ENCODE measurements at places on chromosomes 1 and 21.

- no peak for DNase-seq
These were observed 200.5 kb downstream of the TYW3 start for GRCh38 chr1:74933500-74933899.

DNA sequence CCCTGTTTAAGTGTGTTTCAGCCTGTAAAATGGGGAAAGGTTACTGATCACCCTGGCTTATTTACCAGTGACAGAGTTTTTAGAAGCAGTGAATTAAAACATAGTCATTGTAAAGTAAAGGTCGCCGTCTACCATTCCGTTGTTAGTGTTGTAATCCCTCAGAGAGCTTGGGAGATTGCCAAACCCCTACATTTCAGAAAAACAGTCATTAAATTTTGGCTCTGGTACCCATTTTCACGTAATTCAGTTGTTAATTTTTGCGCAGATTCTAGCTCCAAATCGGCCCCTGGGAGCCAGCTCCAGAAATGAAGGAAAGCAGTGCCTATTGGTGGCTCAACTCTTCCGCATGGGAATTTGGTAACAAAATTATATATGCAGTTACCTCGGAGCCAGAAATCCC is 127.7 kb upstream of the AJAP1 start:
- DNase-seq = no peak

DNA sequence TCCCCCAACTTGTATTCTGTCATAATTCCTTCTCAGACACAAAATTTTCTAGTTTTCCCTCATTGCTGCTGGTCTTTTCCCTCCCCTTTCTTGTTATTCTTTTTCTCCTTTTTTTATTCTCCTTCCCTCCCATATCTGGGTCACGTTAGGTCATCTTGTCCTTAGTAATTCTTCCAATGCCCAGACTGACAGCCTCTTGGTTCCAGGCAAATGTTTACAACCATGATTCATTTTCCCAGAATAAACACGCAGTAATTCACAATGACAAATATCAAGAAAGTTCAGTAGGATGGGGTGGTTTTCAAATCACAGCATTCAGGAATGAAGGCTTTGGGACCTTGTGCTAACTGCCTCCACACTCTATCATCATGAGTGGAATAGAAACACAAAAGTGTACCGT is 25.2 kb downstream of the NHLH2 start:
- no peak for DNase-seq

GRCh38 chr1:165895451-165895871 is 68.0 kb downstream of the UCK2 start:
- no peak for DNase-seq

DNA sequence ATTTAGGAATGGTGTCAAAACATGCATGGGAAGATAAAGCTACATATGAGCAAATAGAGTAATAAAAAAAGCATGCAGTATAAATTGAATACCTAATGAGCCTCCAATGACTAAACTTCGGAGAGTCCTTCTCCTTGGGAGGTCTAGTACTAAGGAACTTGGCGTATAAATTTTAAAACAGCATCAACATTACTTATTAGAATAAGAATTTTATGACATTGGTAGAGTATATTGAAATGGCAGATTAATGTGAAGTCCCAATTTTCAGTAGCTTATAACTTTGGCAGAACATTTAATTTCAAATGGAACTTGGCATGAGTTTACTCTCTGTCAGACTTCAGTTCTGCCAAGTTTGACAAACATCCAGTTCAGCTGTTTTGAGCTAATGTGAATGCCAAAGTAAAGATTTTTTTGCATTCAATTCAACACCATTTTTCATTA is 104.7 kb upstream of the RGS18 start:
- no peak for DNase-seq

- DNase-seq = no peak
These were observed 373.4 kb downstream of the SEC16B start for GRCh38 chr1:177596485-177596884.

DNA sequence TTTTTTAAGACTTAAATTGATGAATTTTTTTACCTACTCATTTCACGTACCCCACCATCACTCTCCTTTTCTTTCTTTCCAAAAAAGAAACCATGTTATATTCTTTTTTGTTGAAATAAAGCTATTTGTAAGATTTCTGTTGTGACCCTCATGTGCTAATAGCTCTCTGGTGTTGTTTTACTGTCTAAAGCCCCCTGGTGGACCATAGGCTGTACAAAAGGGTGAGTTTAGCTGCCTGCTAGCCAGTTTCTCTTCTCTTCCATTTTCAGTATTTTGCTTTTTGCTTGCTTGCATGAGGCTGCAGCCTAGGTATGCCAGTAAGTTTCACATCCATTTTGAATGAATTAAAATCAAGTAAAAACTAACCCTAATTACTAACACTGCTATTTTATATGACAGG is 15.6 kb upstream of the VAMP3 start:
- no peak for DNase-seq

- DNase-seq = no peak
These were observed 18.0 kb downstream of the LSS start for GRCh38 chr21:46210378-46211136.

DNA sequence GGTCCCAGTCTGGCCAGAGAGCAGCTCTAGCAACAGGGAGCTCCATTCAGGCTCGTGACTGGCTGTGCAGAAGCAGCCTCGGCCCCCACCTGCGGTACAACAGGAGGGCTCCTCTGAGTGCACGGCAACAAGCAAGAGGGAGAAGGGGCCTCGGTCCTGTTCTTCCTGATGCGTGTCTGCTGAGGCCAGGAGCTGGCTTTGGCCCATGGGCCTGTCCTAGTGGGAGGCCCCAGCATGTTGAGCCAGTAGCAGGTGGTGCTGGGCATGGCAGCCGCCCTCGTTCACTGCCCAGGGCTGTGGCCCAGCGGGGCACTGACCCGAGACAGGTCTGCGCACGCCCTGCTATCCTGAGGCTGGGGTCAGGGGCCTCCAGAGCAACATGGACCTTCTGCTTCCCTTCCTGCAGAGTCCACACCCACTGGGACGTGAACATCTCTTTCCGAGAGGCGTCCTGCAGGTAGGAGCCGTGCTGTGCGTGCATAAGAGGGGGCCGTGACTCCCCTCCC is 7.0 kb downstream of the SAMD11 start:
- no peak for DNase-seq

DNA sequence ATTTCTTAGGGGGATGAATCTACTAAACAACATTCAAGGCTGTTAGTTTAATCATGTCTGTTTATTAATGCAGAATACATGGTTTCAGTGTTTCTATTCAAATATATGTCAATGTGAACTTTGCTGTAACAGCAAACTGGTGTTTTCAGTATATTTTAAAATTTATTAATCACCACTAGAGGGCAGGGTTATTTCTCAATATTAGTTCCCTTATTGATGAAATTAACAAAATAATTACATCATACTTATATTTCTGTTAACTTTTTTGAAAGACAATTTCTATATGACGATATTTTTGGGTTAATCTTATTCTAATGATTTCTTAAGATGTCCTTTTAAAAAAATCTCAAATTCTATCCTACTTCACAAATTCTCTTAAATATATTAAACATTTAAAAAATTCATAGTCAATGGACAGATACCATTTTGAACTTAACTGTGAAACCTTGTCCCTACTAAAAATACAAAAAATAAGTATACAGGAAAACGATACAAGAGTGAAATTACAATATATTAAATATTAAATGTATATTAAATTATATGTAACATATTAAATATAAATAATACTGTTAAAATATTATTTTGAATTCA is 1034.1 kb upstream of the PRMT6 start:
- DNase-seq = no peak

DNA sequence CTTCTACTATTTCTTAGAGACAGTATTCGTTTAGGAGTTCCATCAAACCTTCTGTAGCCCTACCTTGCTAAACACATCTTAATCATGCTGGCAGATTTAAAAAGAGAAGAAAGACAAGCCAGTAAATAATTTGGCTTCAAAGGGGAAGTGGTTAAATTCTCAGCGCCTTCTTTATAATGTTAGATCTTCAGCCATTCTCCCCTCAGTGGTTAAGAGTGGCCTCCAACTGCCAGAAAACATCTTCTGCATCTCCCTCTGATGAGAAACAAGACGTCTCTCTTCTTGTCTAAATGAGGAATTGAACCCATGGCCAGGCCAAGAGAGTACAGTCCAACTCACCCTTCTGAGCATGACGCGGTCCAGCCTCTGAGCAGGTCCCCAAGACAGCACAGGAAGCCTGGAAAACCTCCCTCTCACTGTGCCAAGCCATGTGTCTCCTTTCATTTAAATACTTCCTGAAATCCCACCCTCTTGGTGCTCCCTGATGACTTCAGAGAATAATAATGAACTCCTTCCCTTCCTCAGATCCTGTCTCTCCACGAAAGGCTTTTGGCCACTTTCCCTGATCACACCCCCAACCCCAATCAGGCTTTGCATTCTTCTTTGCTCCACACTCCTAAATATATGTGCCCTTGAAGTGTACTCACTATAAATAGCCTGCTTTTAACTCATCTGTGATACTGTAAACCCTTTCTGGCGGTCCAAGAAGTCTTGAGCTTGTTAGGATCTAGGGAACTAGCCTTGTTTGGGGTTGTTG is 16.4 kb upstream of the LRRC52 start:
- DNase-seq = no peak

- DNase-seq = no peak
These were observed 40.6 kb upstream of the DUSP10 start for GRCh38 chr1:221782477-221782876.

DNA sequence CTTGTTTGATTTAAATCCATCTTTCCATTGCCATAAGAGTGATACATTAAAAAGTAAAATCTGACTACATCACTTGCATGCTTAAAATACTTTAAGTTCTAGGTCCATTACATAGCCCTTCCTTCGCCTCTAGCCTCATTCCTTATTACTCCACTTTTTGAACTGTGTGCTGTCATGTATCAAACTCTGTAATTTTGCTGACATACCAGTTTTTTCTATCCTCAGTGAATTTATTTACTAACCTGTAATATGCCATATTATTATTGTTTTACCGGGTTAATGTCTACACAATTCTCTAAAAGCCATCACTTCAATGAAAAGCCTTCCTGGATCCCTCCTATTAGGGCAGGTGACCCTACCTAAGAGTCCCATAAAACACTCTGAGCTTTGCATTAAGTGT is 4.9 kb upstream of the SPRR2G start:
- DNase-seq = no peak

DNA sequence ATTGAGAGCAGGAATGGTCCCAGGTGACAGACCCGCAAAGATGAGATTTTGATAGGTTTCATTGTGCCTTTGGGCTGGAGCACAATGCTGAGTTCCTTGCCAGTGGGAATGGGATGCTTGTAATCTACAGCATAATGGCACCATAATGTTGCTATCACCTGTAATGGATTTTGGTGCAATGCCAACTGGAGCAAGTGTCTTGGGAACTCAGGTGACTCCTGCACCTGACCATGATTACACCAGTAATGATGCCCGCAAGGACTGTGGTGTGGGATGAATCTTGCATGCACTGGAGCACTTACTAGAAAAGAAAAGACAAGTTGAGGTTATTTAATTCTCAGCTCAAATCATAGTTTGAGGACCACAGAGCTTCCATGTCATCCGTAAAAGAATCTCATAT is 96.7 kb downstream of the PTPRU start:
- DNase-seq = no peak

DNA sequence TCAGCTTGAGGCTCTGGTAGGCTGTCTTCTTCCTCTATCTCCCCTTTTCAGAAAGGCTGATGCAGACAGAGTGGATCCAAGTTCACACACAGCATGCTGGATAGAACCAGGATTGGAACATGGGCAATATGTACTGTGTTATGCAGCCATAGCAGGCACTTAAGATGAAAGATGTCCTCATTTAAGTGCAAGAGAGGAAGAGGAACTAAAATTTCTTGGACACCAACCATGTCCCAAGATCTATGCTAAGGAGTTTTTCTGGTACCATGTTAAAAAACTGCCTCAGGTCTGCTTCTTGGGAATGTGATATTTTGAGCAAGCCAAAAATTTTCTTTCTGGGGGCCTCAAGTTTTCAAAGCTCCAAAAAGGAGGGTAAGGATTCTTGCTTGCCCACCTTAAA is 1.2 kb downstream of the SDHB start:
- no peak for DNase-seq

DNA sequence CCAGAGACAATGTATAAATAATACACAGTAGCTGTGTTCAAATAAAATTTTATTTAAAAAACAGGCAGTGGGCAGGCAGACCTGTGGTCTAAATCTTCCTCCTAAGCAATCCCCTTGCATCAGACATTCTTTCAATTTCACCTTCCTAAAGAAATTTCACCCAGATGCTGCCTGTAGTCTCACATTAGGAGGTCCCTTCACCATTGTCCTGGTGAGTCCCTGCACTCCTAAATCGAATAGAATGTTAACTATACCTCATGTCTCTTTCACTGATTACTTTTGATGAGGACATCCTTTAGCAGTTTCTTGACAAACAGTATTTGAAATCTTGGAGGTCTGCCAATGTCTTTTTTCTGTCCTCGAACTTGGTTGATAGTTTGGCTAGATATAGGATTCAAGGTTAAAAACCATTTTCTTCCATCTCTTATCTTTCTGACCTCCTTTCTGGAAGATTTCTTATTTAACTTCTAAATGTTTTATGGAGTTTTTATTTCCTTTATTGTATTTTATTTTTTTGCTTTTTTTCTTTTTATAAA is 77.5 kb downstream of the LPGAT1 start:
- DNase-seq = no peak

DNA sequence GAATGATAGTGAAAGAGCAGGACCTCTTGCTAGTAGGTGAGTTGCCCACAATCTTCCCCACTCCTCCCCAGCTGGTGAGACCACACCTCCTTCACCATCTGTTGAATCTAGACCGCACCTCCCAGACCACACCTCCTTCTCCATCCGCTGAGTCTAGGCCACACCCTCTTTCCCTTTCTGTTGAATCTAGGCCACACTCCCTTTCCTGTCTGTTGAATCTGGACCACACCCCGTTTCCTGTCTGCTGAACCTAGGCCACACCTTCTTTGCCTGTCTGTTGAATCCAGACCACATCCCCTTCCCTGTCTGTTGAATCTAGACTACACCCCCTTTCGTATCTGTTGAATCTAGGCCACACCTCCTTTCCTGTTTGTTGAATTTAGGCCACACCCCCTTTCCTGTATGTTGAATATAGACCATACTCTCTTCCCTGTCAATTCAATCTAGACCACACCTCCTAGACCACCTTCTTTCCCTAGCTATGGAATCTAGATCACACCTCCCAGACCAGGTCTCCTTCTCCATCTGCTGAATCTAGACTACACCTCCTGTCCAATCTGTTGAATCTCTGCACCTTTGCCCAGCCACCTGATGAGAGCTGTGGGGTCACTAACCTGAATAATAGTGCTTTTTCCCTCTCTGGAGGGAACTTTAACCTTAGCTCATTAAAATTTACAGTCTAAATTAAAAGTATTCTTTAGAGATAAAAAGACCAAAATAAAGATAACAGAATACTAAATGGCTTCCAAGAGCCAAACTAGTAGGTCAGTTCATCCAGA is 116.3 kb downstream of the DAB1 start:
- DNase-seq = peak; percentile 2
